A549 treated with ZK216348 at 1 μM for 4 hours (cell line): ENCODE measurements at places on chromosomes 5 and 9. TPM values are rescaled to one million over a fixed set of nuclear protein-coding genes. Genes with fewer than 3 reads are reported as not detected.

Gene PCDHA1
- 0.14 to 0.48 TPM (median 0.19 TPM) in 5 replicates for total RNA-seq

Gene FOXI1
- total RNA-seq: not detected in 5 replicates

Gene SYNPO
- 17.5 to 31.2 TPM (median 29.6 TPM) in 5 replicates for total RNA-seq

Gene PCDHGA2
- 0.37 to 0.79 TPM (median 0.54 TPM) in 5 replicates for total RNA-seq

Gene ARSI
- 22.1 to 46.5 TPM (median 38.3 TPM) in 5 replicates for total RNA-seq

Gene LYSMD3
- 5.6 to 11.0 TPM (median 9.2 TPM) in 5 replicates for total RNA-seq

Gene CCDC180
- total RNA-seq: 0.26 to 1.1 TPM (median 0.81 TPM) in 5 replicates

Gene GABRG2
- total RNA-seq: not detected in 5 replicates

Gene CDKN2B
- not detected in 5 replicates for total RNA-seq

Gene IFNA14
- not detected in 5 replicates for total RNA-seq
